ENCODE measurements at places on chromosomes 2 and 18. TPM values are rescaled to one million over a fixed set of nuclear protein-coding genes. Genes with fewer than 3 reads are reported as not detected.

The SLC5A7 gene
- not detected for polyA plus RNA-seq

The GLI2 gene
- not detected for polyA plus RNA-seq

The BOLL gene
- not detected for polyA plus RNA-seq

The PTPRM gene
- polyA plus RNA-seq = not detected

The SGPP2 gene
- polyA plus RNA-seq = 0.17 TPM

The PFN4 gene
- polyA plus RNA-seq = not detected

The MC2R gene
- polyA plus RNA-seq = not detected

The ST8SIA3 gene
- polyA plus RNA-seq = not detected

The MYL1 gene
- not detected for polyA plus RNA-seq

The UPP2 gene
- polyA plus RNA-seq = not detected

The PSMA8 gene
- polyA plus RNA-seq = 0.76 TPM

The UGT1A4 gene
- polyA plus RNA-seq = not detected

The HRH4 gene
- polyA plus RNA-seq = not detected

The CPO gene
- polyA plus RNA-seq = not detected

The PIEZO2 gene
- polyA plus RNA-seq = 0.21 TPM

The AKAIN1 gene
- polyA plus RNA-seq = not detected

The RFTN2 gene
- polyA plus RNA-seq = not detected

The COL3A1 gene
- not detected for polyA plus RNA-seq

The CDC42EP3 gene
- polyA plus RNA-seq = 14.2 TPM

The MRPL33 gene
- 215 TPM for polyA plus RNA-seq

The BMP10 gene
- polyA plus RNA-seq = not detected
